GM12891 (cell line): ENCODE measurements at places on chromosomes 16 and 17.

DNA sequence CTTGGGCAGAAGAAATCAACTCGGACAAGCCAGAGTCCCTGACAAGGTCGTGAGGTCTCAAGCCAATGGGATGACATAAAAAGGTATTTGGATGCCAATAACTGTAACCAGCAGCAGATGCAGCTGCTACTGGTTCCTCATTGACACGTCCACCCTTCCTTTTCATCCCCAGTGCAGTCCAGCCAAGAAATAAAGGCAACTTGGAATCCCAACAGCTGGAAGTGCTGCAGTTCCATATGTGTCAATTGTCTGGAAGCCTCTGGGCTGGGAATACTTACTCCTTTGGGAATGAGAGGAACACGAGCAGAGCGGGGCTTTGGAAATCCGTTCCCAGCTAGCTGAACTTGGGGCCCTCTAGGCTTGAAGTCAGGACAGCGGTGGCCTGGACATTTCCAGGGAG is 360.4 kb upstream of the ZFHX3 start:
- no peak for DNase-seq

GRCh38 chr16:802461-802860 is 1.9 kb upstream of the GNG13 start:
- no peak for DNase-seq

GRCh38 chr17:44581868-44582267 is 24.6 kb downstream of the FZD2 start:
- DNase-seq, result no peak

DNA sequence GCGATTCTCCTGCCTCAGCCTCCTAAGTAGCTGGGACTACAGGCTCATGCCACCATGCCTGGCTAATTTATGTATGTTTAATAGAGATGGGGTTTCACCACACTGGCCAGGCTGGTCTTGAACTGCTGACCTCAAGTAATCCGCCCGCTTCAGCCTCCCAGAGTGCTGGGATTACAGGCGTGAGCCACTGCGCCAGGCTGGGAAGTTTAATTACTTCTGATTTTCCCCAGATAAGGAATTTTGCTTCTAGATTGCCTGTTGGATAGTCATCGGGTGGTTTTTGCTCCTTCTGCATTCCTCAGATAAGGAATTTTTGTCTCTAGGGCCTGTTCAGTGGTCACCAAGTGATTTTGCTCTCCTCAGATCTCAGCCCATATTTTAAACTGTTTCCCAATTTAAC is 112.5 kb downstream of the MAP2K4 start:
- no peak for DNase-seq

GRCh38 chr17:74987909-74988711 is 678 bp downstream of the CDR2L start:
- DNase-seq, result no peak

DNA sequence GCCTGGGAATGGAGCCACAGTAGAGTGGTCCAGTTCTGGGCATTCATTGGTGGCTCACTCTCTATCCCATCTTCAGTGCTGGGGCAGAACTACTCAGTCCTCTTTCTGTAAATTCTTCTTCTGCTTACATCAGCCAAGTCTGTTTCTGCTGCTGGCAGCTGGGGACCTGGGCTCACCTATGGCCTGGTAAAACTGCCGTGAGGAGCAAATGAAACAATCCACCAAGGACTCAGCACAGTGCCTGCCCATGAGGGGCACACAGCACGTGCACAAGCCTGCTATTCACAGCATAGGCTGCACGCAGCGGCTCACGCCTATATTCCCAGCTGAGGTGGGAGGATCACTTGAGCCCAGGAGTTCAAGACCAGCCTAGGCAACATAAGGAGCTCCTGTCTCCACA is 30.9 kb upstream of the SNN start:
- no peak for DNase-seq

GRCh38 chr17:12522743-12523183 is 142.9 kb upstream of the MYOCD start:
- no peak for DNase-seq

DNA sequence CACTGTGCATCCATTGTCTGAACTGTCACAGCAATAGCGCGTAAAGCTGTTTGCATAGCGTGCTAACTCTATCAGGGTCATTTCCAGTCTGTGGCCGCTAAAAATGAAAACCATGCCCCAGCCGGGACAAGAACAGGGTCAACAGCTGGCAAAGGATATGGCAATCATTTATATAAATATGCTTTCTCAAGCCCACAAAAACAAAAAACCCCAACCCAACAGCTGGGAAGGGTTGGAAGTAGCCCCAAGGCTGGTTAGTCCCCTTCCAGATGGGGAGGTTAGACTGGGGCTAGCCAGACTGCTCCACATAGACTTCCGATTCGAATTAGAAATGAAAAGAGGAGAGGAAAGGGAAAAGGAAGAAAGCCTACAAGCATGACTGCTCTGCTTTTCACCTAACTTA is 203.3 kb upstream of the TBX2 start:
- no peak for DNase-seq

- DNase-seq, result no peak
Measured at GRCh38 chr17:75475144-75475835, 18.9 kb downstream of the TMEM94 start.

GRCh38 chr17:61088556-61088955 is 311.1 kb upstream of the TBX2 start:
- DNase-seq, result no peak

DNA sequence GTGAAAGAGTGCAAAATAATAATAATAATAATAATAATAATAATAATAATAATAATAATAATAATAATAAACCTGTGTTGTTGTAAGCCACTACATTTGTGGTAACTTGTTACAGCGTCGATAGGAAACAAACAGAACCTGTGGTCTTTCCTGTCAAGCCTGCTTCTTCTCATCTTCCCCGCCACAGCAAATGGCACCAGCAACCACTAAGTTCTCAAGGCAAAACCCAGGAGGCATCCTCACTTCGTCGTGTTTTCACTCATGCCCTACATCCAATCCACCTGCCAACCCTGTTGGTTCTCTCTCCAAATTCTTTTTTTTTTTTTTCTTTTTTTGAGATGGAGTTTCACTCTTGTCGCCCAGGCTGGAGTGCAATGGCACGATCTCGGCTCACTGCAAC is 34.2 kb downstream of the ITGAE start:
- DNase-seq, result no peak

- no peak for DNase-seq
Measured at GRCh38 chr17:64278614-64279013, 15.6 kb upstream of the TEX2 start.

DNA sequence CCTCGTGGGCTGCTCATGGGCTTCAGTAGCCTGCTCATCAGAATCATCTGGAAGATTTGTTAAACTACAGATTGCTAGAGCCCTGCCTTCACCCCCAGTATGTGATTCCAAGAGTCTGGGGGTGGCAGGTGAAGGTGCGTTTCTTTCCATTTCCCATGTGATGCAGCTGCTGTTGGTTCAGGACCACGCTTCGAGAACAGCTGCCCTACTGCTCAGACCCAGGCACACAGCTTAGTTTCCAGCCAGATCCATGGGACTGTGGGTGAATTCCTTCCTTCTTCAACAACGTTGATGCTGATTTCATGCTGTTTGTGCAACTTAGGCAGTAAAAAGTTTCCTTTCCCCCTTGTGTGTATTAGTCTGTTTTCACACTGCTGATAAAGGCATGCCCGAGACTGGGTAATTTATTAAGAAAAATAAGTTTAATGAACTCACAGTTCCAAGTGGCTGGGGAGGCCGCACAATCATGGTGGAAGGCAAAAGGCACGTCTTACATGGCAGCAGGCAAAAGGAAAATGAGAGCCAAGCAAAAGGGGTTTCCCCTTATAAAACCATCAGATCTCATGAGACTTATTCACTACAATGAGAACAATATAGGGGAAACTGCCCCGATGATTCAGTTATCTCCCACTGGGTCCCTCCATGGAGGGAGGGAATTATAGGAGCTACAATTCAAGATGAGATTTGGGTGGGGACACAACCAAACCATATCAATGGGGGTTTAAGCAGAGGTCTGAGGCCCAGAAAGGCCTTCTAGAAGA is 159.2 kb downstream of the XYLT1 start:
- no peak for DNase-seq

DNA sequence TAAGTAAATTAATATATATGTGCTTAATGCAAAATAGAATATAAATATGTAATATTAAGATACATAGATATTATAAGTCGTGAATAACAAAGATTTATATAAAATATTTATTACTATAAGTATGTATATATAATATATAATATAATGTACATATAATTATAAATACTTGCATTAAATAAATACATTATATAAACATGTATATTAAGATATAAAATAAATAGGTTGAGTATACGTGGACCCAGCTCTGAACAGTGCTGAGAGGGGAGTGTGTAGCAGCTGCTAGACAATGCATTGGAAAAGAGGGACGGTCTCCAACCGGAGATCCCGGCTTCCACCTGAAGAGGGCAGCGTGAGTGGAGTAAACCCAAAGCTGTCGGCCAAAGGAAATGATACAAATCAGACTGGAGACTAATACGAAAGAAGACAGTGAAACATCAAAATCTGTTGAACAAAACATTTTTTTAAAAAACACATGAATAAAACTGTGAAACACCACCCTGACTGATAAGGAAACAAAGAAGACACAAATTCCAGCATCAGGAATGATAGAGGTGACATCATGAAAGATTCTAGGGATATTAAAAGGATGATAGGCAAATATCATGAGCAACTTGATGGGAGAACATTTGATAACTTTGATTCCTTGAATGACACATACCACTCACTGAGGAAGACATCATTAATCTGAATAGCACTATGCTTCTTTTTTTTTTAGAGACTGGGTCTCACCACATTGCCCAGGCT is 125.4 kb upstream of the CHMP6 start:
- no peak for DNase-seq

DNA sequence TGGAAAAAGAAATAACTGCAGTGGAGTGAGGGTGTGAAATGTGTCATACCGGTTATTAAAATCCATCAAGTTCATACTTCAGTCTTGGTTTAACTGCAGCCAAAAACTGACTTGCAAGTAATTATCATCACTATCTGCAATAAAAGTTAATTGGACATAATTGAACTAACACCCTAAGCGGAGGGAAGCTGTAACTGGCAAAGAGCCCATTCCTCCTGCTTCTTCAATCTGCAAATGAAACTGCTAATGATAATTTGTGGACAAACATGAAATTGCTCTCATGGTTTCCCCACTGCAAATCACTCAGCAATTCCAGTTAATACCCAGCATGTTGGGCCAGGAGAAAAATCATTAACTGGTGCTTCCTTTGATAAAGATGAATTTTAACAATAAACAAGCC is 46.5 kb downstream of the FAM222B start:
- no peak for DNase-seq

GRCh38 chr16:84044118-84044488 is 1.5 kb upstream of the SLC38A8 start:
- no peak for DNase-seq

DNA sequence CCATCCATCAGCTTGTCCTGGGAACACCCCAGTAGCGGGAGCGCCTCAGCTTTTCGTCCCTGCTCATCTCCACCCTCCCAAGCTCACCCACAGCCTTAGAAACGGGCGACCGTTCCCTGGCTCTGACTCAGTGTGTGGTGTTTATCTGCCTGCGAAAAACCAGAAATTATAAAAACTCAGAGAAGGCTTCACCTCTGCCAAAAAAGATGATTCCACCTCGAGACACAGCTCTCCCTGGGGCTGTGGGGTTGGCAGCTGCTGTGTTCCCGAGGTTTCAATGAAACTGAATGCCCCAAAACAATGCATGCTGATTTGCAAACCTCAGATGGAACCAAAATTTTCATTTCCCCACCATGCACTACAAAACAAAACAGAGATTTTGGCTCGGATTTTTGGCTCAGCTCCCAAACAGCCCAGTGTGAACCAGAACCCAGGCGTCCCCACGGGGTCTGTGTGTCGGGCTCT is 62.4 kb upstream of the MED9 start:
- no peak for DNase-seq

DNA sequence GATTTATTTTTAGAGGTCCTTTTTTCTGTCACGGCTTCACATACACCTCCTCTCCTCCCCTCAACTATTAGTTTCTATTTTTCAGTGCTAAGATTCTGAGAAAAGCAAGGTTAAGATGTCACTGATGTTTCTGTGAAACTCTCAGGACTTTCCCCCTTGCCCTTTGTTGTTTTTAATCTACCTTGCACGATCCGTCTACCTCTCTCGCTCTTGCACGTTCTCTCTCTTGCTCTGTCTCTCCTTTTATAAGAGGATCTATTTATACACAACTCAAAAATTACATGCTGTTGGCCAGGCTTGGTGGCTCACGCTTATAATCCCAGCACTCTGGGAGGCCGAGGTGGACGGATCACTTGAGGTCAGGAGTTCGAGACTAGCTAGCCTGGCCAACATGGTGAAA is 43.6 kb downstream of the RPA1 start:
- no peak for DNase-seq

DNA sequence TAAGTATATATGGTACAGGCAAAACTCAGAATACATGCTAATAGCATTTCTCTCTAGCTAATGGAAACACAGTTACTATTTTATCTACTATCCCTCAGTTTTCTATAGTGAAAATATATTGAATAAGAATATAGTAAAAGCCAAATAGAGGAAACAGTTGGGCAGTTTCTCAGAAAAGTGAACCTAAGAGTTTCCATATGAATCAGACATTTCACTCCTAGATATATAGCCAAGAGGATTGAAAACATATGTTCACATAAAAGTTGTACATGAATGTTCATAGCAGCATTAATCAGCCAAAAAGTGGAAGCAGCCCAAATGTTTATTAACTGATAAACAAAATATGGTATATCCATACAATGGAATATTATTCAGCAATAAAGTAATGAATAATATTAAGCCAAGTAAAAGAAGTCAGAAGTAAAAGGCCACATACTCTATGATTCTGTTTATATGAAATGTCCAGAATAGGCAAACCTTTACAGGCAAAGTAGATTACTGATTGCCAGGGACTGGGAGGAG is 134.6 kb downstream of the CYB561 start:
- no peak for DNase-seq

GRCh38 chr17:21039839-21040575 is 2.8 kb downstream of the USP22 start:
- DNase-seq, result no peak

DNA sequence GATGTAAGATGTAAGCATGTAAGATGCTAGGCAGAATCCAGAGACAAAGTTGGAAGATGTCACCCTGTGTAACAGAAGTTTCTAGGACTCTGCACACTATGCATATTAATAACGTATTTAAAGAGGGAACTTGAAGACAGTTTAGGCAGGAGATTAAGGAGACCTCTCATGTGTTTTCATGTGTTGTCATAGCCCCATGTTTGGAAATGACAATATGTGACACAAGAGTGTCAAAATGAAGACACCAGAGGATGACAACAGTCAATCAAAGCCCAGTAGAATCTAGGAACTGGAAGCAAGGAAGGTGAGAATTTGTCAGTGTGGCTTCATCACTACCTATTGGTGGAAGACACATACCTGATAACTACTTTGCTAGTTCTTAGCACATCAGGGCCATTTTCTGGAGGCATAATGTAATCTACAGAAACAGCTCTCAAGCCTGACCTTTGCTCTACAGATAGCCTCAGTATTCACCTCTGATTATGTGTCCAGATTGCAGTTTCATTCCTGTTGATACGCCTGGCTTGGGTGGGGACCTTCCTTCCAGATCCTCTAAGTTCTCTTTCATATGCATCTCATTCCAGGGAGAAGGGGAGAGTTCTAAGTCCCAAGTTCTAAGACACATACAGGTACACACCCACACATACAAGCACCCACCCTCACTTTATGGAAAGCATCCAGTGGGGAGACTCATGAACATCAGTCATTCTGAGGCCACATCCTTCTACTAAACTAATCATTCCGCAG is 26.3 kb downstream of the PMP22 start:
- no peak for DNase-seq
